ENCODE measurements at places on chromosomes 5 and 9.

DNA sequence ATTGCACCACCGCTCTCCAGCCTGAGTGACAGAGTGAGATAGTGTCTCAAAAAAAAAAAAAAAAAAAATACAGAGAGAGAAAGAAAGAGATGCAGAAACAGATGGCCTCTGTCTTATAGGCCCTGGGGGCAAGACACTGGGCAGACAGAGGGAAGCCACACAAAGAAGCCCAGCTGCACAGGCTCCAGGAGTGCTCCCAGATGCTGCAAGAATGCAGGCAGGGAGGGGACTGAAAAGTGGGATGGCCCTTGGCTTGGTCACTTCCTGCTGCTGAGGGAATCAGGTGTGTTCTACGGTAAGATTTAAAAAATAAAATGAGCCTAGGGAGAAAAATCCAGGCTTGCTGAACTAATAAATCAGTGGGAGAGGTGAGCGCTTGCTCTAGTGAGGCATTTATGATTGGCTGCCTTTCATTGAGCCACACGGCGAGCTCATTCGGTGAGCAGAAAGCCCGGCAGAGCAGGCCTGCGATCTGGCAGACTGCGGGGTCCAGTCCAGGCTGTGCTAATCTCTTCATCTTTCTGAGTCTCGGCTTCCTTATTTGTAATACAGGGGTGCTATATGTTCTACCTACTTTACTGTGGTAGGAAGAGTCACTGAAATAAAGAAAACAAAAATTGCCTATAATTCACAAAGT lies 80.6 kb downstream of the RAD23B start:
- no peak for DNase-seq

GRCh38 chr5:96091874-96092273 lies 130.2 kb upstream of the ELL2 start:
- no peak for DNase-seq

GRCh38 chr9:130837002-130837511 lies 2.0 kb downstream of the ABL1 start:
- DNase-seq = no peak

DNA sequence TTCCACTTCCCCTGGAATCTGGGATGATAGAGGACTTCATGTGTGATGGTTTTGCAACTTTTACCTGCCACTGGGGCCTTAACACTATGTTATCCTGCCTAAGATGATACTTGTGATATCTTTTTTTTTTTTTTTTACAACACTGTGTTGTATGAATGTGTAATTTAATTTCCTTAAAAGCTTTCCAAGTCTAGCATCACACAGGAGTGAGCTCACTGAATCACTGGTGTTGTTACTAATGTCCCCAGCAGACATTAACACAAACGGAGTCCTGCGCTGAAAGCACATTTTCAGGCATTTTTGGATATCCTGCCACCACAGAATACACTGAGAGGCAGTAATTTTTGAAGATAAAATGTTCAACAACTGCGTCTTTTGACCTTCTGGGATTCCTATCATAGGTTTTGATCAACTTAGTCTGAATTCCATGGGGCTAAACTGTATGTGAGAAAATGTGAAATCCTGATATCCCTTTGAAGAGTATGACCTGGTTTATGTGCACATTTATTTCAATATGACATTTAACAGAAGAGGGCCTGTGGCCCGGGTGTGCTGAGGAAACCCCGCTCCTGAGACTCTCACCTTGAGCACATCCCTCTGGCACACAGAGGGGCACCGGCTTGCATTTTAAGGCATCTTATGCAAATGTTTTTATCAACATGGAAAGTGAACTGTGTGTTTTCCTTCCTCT lies 118.0 kb downstream of the FSTL4 start:
- no peak for DNase-seq

- no peak for DNase-seq
These were observed 79.0 kb downstream of the MACROH2A1 start for GRCh38 chr5:135319928-135320606.

DNA sequence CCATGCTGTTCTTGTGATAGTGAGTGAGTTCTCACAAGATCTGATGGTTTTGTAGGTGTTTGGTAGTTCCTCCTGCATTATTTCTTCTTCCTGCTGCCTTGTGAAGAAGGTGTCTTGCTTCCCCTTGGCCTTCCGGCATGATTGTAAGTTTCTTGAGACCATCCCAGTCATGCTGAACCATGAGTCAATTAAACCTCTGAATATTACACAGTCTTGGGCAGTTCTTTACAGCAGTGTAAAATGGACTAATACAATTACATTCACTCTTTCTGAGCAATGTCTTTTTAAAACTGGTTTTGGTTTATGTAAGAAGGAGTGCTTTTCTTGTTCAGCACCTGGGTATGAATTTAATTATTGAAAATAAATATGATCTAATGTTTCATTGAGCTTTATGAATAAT lies 50.7 kb upstream of the ARRDC3 start:
- DNase-seq = no peak

- DNase-seq = no peak
These were observed 4.4 kb upstream of the BASP1 start for GRCh38 chr5:17212996-17213395.

- DNase-seq = no peak
These were observed 65.6 kb downstream of the POU5F2 start for GRCh38 chr5:93675460-93676450.

- DNase-seq = no peak
These were observed 8.5 kb upstream of the GLT6D1 start for GRCh38 chr9:135647884-135648283.

DNA sequence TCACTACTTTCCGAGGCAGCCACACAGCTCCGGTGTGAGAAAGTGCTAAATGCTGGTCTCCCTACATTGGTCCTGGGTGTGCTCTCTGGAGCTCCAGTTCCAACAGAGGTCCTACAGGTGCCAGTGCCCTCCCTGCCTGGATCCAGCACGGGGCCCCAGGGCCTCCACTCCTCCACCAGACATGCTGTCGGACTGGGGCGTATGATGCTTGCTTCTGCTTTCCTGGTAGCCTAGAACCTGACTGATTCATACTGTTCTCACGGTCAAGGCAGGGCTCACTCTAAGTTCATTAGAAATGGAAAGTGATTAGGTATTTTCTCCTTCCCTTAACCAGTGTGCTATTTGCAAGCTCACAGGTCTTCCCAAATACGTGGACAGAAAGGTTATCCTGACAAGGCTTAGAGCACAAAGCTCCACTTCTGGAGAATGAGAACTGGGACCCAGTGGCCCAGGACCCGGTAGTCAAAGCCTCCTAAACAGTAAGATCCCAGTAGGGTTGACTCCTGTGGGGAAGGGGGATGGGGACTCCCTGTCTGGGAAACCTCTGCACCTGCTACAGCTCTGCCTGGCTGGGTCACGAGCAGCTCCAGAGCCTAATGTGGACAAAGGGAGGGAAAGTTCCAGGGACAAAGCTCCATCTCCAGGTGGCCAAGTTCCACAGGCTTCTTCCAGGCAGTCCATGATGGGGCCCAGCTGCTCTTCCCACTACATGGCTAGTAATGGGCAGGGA lies 98.1 kb downstream of the PAX5 start:
- DNase-seq = no peak

GRCh38 chr5:90337449-90338052 lies 72.0 kb downstream of the CETN3 start:
- no peak for DNase-seq

DNA sequence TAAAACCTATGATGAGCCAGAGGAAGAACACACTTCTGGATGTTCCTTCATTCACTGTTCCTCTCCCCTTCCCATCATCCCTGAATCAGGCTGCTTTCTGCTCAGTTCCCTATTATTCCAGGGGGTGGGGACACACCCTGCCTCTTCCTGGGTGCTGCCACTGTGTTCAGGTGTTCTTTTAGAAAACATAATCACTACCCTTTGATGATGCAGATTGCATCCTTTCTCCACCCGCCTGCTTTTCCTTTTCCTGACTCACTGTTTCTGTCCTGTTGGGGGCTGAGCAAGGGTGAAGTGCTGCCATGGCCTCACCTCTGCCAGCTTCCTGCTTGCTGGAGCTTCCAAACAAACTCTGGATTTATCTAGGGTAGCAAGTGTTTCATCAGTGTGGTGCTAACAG lies 331.9 kb upstream of the GRIA1 start:
- no peak for DNase-seq

GRCh38 chr5:127909066-127909465 lies 174.5 kb upstream of the SLC12A2 start:
- no peak for DNase-seq

DNA sequence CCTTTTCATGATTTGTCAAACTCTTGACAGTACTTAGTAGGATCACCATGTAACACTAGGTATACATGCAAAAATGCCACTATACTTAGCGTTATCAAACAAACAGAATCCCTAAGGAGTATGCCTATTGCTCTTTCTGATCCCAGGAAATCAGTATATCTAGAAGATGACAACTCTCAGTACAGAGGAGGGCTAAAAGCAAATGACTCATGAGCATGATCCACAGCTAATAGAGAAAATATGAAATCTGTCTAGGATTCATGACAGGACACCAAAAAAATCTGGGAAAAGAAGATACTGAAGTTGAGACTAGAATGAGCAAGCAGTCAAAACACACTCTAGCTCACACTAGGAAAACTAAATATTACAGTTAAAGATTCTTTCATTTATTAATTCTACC lies 89.2 kb downstream of the RAPGEF6 start:
- DNase-seq = no peak

- DNase-seq = no peak
These were observed 639.4 kb downstream of the PDE4D start for GRCh38 chr5:59254055-59254687.

DNA sequence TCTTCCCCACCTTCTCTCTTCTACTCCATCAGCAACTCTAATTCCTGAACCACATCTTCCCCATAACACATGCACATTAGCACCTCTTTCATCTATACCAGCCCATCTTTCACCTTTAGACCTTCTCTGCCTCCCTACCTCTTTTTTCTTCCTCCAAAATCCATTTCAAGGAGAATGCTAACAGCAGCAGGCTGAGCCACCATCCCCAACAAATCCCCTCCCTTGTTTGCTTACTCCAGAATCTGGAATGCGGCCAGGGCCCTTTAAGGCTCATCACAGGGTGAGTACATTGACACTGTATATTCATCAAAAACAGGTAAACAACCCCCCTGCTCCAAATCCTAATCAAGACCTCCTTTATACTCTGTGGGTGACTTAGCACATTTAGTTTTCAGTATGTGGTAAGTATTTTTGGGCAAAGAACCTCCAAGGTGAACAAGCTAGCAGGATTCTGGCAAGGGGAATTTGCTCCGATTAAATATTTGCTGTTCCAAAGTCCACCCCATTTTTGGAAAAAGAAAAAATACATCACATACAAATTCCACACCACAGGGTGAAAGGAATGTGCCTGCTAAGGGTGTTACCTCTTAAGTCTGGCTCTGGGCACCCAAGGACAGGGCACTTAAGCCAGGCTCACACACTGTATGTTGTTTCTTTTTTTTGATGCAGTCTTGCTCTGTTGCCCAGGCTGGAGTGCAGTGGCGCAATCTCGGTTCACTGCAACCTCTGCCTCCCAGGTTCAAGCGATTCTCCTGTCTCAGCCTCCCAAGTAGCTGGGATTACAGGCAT lies 71.4 kb downstream of the SERINC5 start:
- DNase-seq = no peak

- DNase-seq = no peak
These were observed 19.9 kb upstream of the S1PR3 start for GRCh38 chr9:88971131-88971960.

- no peak for DNase-seq
These were observed 12.8 kb downstream of the RALGPS1 start for GRCh38 chr9:126927419-126927818.

GRCh38 chr9:108702681-108703080 lies 153.1 kb downstream of the ACTL7B start:
- no peak for DNase-seq

DNA sequence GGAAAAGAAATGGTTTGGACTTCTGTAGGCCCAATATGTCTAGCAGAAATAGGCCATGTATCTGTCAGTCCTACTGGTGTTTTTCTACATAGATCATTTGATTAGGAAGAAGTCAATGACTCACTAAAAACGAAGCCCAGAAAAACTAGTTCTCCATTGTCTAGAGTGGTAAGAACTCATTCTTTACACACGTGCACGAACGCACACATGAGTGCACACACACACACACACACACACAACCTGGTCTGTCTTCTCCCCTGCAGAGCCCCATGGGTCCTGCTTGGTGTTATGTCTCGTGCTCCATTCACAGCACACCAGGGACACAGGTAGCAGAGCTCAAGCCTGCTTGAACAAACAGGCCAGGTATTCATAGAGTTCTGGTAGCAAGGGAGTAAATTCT lies 14.9 kb upstream of the FCN1 start:
- no peak for DNase-seq

DNA sequence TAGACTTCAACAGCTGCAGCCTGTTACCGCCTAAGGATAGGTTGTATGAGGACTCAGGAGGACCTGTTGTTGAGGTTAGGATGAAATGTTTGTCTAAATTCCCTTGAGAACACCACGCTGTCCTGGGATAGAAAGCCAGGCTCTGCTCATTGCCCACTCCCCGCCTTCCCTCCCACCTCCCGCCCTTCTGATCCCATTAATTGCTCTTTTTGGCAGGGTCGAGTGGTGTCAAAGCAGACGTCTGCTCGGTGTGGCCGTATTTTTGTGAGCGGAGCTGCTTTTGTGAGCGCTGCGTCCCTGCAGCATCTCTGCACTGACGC lies 62.3 kb downstream of the SPATA31C2 start:
- DNase-seq = no peak

DNA sequence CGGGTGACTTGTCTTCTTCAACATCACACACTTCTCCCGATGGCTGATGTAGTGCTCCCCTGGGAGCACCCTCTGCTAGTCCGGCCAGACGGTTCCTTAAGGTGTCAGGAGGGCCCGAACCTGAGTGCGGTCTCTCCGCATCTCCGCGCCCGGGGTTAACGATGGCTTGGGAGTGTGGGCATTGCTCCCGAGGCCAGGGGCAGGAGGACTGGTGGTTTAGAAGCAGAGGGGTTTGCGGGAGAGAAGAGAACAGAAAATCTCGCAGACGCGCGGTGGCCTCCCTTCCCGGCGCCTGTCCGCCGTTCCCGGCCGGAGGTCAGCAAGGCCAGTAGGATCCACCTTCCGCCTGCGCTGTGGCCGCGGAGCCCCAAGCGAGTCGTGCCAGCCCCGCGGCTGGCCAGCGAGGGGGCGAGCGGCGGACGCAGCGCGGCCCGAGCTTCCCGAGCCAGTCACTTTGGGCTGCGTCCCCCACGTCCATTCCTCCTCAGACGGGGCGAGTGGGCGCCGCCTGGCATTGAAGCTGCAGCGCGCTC lies 700 bp downstream of the CDO1 start:
- DNase-seq = no peak

GRCh38 chr5:19555876-19556275 lies 432.1 kb downstream of the CDH18 start:
- DNase-seq = no peak

DNA sequence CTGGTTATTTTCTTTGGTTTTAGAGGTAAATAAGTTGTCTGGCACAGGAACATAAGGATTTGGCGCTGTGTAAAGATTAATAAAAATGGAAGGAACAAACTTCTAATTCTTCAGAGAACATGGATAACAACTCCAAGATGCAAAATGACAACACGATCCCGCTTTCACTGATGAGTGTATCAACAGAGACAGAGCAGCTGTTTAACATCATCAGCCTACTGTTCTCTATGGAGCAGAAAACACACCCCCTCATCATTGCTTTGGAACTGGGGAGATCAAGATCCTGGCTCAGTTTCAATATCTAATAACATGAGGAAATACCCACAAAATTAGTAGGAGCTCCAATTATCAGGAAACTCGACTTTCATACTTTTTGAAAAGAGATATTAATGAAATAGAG lies 8.3 kb upstream of the GAS1 start:
- DNase-seq = no peak

- no peak for DNase-seq
These were observed 14.4 kb downstream of the SH3PXD2B start for GRCh38 chr5:172439785-172440477.
